ENCODE measurements at places on chromosomes 3 and 15.

DNA sequence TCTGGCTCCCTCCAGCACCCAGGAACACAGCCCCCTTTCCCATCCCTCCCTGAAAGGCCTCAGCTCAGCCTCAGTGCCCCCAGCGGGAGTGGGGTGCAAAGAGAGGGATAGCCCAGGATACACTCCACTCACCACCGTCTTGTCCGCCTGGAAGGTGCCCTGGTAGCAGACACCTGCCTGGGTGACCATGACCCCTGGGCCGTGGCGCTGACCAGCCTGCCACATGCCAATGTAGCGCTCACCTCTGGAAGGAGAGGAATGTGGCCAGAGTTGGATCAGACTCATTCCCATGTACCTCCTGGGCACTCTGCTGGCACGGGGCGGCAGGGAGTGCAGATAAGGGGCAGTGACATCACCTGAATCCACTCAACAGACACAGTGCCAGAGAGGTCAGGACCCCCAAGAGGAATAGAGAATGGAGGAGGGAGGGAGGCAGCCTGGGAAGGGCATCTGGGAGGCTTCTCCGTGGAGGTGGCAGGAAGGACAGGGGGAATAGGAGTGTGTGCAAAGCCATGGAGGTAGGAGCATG, 13.1 kb downstream of the ALS2CL start:
- no peak for DNase-seq

- peak; percentile 66 for DNase-seq
Measured at GRCh38 chr15:31365655-31366127, 39.1 kb downstream of the KLF13 start.

DNA sequence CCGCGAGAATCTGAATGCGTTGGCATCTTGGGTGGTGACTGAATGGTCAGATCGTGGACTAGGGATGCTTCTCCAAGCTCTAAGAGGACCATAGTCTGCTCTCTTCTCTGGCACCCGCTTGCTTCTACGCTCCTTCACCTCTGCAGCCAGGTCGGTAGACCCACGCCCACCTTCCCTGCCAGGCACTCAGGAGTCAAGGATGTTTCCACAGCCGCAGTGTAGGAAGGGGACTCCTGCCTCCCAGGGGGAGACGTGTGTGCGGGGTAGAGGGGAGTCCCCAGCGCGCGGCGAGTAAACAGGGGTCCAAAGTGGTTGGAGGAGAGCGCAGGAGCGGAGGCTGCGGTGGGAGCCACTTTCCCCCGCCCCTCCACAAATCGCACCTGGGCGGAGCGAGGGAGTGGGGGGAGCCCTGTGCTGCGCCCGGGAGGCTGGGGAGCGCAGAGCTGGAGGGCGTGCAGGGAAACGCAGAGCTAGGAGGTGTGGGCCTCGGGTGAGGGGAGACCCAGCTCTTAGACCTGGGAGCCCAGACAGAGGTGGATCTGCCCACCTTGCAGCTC, 1.7 kb downstream of the LRRC3B start:
- DNase-seq: peak; percentile 56

DNA sequence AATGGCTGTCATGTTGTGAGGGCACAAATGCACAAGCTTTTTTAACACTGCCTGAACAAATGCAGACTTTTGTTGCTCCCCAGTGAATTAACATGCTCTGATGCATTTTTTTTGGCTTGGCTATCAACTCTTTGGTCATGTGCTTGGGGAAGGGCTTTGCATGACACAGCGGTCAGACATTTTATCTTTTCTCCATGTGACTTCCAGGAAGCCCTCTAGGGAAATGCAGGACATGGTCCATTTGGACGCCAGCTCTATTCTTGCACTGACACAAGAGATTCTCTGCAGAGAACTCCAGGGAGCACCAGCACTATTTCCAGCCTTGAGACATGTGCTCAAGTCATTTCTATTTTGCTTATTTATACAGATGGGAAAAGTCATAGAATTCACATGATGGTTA, 46.2 kb downstream of the NEK11 start:
- DNase-seq: no peak

- DNase-seq: no peak
Measured at GRCh38 chr3:183381179-183381578, 47.2 kb downstream of the MCF2L2 start.

GRCh38 chr3:123404391-123404790, 44.5 kb downstream of the ADCY5 start:
- no peak for DNase-seq

GRCh38 chr15:48936666-48937065, 27.1 kb downstream of the SHC4 start:
- no peak for DNase-seq

DNA sequence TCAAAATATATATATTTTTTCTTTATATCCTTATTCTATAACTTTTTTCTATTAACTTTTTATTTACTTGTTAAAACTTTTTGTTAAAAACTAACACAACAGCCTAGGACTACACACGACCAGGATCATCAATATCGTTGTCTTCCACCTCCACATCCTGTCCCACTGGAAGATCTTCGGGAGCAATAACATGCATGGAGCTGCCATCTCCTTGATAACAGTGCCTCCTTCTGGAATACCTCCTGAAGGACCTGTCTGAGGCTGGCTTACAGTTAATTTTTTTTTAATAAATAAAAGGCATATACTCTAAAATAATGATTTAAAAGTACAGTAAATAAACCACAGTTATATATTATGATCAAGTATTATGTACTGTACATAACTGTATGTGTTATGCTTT, 58.9 kb downstream of the SFMBT1 start:
- no peak for DNase-seq

- DNase-seq: no peak
Measured at GRCh38 chr15:49723981-49724380, 103.1 kb downstream of the DTWD1 start.

DNA sequence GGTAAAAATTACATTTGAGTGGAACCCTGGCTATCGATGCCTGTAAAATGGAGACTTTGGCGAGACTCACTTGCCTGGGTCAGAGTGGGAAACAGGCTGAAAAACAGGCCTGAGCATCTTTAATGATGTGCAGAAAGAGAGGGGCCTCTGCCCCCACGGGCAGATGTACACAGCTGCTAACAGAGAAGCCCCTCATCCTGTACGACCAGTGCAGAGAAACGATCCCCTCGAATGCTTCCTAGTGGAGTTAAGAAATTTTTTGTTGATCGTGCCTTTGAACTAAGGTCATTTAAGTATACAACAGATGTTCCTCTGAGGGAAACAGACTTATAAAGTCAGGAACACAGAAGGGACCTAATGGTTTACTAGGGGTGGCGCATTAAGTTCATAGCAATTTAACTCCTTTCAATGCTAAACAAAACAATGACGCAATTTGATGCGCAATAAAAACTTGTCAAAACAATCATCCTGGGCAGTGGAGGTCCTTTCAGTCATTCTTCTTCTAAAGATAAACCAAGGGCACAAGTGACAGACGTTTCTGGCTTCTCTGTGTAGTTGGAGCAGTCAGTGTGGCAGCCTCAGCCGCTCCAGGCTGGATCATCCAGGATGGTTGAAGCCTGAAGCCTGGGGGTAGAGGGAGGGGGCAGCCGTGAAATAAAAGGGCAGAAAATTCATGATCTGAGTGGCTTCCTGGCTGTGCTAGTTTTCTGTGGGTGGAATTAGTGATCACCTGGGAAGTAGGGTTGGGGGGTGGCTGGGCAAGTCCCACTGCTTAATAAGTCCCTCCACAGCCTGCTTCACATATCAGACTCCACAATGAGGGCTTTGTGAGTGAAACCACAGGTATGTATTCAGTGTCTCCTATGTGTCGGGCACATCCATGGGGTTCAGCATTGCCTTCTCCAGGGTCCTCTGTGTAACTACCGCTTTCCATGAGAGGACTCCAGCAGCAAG, 50.8 kb upstream of the MRPS22 start:
- DNase-seq: no peak
